ENCODE measurements at places on chromosomes 1 and 21.

DNA sequence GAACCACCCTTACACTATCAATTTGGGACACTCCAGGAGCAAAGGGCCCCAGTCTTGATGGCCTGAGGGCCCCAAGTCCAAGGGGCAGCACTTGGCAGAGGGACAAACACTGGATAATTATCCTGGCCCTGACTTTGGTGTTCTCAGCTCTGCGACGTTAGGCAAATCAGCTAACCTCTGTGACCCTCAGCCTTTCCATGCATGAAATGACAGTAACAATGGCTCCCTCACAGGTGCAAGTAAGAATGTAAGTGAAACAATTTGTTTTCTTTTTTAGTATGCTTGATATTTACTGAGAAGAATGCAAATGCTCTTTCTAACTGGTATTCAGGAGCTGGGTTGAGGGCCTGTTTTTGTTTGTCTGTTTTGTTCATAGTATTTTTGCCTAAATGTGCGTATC is 61.6 kb upstream of the PRDX6 start:
- DNase-seq, result no peak

DNA sequence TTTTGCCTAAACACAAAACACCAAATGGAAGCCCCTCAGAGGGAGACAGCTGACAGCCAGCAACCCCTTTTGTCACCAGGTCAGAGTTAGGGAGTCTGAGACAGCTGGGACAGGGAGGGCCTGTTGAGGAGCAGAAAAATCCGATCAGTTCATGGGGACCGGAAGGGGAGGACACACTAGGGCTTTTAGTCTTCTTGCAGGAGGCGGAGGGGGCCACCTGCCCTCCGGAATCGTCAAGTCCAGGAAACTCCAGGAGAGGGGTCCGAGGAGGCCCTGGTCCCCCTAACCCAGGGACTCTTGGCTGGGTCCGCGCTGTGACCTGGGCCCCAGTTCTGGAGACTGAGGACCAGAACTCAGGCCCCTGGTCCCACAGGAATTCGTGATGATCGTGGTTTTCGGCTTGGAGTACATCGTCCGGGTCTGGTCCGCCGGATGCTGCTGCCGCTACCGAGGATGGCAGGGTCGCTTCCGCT is 34.2 kb downstream of the KCNQ4 start:
- DNase-seq, result no peak

GRCh38 chr1:206000641-206001339 is 2.4 kb downstream of the RAB7B start:
- no peak for DNase-seq

- no peak for DNase-seq
These were observed 1.6 kb upstream of the BSND start for GRCh38 chr1:54996869-54997710.

GRCh38 chr1:167430134-167430848 is 88.0 kb downstream of the CD247 start:
- DNase-seq, result no peak

DNA sequence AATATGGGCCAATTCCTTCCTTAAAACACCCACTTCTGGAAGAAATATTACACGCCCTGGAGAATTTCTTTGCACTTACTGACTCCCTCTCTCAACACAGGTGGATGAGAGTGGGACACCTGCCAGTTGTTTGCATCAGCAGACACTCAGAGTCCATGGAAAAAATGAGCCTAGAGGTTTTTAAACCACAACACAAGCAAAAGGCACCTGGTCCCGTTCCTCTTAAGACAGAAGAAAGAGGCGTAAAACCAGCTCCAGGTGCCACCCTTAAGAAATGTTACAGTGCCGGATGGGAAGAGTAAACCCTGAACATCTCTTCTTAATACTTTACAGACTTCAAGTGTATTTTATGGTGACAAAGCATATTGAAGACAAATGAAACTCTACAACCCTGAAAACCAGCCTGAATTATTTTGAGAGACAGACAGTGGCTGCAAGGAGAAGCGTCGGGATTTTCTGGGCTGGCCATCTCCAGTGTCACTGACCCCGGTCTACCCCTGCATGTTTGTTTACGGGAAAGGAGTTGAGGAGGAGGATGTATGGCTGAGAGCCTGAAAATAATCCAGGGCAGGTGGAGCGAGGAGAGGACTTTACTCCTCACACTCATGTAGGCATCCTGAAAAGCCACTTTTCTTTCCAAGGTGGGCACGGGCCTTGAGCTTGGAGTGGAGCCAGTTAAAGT is 7.8 kb upstream of the RIPK4 start:
- peak; percentile 95 for DNase-seq

- DNase-seq, result no peak
These were observed 60.7 kb upstream of the MRPS6 start for GRCh38 chr21:34012640-34013039.

DNA sequence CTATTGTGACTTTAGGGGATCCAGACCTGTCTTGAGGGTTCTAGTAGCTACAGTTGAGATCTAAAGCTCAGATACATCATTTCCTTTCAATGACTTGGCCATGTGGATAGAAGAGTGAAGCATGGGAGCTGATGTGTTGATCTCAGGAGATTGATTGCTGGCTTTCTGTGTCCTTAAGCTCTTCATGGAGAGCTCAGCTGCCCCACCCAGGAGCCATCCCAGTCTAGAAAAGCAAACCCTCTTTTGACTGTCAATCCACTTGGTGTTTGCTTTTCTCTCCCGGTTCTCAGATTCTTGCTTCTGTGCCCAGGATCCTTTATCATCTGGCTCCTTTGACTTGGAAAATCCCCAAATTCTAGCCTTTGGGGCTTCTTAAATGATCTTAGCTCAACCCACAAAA is 87.2 kb downstream of the ATP1A1 start:
- no peak for DNase-seq

- no peak for DNase-seq
These were observed 28.3 kb downstream of the PDE4B start for GRCh38 chr1:65820983-65821382.

GRCh38 chr21:39051588-39051949 is 131.7 kb downstream of the PSMG1 start:
- no peak for DNase-seq

DNA sequence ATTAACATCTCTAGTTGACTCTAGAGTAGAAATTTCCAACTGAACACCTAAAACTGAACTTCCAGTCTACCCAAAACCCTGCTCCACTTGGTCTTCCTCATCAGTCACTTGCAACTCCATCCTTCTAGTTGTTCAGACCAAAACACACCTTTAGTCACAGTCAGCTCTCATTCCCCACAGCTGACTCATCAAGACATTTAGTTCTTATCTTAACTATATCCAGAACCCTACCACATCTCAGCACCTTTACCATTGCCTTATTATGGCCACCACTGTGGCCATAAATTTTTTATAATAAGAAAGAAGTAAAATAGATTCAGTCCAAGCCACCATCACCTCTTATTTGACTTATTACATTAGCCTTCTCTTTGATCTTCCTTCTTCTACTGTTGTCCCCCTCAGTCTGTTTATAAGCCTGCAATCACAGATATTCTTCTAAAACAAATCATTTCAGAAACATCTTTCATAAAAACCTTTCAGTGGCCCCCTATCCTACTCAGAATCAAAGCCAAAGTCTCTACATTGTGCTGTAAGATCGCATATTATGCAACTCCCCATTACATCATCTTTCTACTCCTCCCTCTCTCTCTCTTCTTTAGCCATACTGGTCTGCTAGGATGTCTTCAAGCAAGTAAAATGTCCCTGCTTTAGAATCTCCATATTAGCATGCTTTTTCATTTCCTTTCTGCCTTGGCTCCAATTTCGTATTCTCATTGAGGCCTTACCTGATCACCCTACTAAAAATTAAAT is 275.9 kb downstream of the LRRC40 start:
- no peak for DNase-seq

- DNase-seq, result no peak
These were observed 72.6 kb downstream of the TENT5C start for GRCh38 chr1:117678246-117678977.

- DNase-seq, result no peak
These were observed 133.8 kb downstream of the GLIS1 start for GRCh38 chr1:53605181-53605580.

- no peak for DNase-seq
These were observed 36.4 kb upstream of the ADARB1 start for GRCh38 chr21:45037986-45038385.

DNA sequence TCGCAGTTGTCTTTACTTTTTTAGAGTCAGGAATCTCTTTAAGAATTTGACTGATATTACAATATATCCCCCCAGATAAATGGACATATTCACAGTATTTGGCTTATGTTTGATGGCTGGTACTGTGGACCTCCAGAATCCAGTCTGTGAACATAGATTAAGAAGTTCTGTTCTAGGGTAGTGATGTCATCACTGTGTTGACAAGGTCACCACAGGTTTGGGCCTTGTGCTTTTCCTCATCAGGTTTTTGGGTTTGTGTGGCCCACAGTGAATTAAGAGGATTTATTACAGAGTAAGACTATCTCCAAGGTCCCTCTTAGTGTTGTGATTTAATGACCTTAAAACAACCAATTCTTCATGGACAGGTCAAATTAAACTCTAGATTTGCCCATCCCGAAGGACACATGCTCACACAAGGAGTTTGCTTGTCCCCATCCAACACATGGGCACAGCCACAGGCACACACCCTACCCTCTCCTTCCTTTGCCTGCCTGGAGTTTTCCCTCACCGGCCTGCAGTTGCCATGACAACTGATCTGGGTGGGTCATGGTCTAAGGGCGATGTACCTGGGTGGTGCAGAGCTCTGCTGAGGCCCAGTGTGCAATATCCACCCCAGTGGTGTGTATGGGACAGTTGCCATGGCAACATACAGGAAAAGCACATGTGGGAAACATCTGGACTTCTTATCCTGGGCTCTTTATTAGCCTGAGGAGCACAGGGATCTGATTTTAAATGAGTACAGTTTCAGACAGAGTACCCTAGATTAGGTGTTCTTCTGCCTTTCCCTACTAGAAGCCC is 98.6 kb downstream of the NAV1 start:
- DNase-seq, result no peak

DNA sequence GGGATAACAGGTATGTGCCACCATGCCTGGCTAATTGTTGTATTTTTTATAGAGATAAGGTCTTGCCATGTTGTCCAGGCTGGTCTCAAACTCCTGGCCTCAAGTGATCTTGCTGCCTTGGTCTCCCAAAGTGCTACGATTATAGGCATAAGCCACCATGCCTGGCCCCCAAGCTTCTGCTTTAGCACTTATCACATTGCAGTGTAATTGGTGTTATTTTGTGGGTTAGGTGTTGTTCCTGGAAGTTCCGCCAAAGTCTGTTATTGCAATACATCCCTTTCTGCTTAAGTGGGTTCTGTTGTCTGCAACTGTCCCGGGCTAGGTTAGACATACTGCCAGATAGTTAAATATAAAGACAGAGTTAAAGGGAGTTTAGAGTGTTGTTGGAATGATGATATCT is 3.4 kb downstream of the ZCCHC17 start:
- no peak for DNase-seq

- no peak for DNase-seq
These were observed 36.6 kb downstream of the ITPKB start for GRCh38 chr1:226702318-226702956.

DNA sequence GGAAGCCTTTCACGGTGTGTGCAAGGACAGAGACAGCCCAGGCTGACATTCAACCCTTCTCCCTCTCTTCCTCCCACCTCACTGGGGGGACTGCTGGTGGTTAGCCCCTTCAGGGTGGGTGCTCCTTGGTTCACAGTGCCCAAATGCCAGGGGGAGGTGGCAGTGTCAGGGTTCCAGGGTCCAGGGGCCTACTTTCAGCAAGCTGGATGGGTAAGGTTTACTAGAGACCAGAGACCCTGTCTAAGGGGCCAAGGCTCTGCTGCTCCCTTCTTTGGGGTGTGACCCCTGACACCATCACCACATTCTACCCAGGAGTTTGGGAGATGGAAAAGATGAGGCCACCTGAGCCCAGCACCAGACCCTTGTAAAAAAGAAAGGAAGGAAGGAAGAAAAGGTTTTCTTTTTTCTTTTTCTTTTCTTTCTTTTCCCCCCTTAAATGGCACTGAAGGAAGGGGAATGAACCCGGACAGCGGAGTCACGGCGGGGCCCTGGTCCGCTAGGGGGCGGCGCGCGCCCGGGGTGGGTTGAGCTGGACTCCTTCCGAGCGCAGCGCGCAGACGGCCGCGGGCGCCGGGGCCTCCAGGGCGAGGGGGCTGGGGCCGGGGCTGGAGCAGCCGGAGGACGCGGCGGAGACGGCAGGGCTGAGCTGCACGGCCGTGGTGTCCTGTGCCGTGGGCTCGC is 18.8 kb downstream of the KNCN start:
- DNase-seq, result no peak

DNA sequence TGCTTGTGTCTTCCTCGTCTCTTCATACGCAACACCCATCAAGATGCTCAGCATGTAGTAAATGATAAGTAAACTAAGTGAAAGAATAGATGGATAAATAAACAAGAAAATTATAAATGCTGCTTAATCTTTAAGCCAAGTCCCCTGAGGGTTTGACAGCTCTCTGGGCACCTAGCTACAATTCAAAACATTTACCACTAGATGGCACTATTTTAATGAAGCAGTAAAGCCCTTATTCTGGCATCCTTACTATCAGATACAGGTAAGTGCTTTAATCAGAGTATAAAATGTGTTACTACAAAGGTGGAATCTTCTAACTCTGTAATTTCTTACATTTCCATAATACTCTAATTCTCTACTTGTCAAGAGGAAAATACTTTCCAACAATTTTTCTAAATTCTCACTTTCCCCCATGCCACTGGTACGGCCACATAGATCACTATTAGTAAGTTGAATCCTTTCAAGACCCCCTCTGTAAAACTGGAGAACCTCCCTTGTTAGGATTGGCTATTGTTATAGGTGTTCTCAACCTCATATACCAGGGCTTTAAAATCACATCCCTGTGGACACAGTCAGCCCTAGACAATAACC is 137.8 kb downstream of the BARHL2 start:
- DNase-seq, result peak; percentile 55

DNA sequence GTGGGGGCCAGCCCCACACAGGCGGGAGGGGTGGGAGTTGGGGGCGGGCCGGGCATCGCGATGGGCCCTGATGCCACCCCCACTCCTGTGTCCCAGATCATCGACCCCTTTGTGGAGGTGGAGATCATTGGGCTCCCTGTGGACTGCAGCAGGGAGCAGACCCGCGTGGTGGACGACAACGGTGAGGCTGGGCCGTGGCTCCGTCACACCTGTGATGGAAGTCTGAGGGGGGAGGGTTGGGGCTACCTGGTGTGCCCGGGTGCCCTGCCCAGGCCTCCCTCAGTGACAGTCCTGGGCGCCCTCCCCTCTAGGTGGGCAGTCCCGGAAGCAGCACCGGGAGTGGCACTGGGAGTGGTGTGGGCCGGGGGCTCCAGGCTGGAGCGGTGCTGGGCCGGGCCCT is 22.6 kb downstream of the PLCH2 start:
- DNase-seq, result no peak

DNA sequence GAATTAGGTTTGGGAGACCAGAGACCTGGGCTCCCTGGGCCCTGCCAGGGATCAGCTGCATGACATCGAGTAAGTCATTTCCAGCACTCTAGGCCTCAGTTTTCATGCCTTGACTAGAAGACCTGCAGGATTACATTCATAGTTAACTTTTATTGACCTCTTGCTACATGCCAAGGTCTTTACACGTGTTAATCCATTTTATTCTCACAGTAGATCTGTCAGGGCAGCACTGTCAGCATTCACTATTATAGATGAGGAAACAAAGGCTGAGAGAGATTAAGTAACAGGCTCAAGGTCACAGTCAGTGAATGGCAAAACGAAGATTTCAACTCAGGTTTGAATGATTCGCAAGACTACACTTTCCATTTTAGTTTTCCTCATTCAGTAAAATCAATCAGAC is 37.0 kb downstream of the PGM1 start:
- no peak for DNase-seq

- no peak for DNase-seq
These were observed 1.7 kb downstream of the EXOC8 start for GRCh38 chr1:231335663-231336602.

- no peak for DNase-seq
These were observed 21.9 kb downstream of the LRRC8D start for GRCh38 chr1:89842567-89843272.

- no peak for DNase-seq
These were observed 13.8 kb downstream of the INTS7 start for GRCh38 chr1:212021563-212021962.
